ENCODE measurements at places on chromosomes 11 and 22. TPM values are rescaled to one million over a fixed set of nuclear protein-coding genes. Genes with fewer than 3 reads are reported as not detected.
A peak's percentile ranks its signal among the peaks of the same experiment; 100 is the strongest.

- DNase-seq = peak; percentile 32
These were observed 28.3 kb downstream of the SLC1A2 start for GRCh38 chr11:35390737-35391682.

SMIM38 gene
- 0.55 TPM for polyA plus RNA-seq

DNA sequence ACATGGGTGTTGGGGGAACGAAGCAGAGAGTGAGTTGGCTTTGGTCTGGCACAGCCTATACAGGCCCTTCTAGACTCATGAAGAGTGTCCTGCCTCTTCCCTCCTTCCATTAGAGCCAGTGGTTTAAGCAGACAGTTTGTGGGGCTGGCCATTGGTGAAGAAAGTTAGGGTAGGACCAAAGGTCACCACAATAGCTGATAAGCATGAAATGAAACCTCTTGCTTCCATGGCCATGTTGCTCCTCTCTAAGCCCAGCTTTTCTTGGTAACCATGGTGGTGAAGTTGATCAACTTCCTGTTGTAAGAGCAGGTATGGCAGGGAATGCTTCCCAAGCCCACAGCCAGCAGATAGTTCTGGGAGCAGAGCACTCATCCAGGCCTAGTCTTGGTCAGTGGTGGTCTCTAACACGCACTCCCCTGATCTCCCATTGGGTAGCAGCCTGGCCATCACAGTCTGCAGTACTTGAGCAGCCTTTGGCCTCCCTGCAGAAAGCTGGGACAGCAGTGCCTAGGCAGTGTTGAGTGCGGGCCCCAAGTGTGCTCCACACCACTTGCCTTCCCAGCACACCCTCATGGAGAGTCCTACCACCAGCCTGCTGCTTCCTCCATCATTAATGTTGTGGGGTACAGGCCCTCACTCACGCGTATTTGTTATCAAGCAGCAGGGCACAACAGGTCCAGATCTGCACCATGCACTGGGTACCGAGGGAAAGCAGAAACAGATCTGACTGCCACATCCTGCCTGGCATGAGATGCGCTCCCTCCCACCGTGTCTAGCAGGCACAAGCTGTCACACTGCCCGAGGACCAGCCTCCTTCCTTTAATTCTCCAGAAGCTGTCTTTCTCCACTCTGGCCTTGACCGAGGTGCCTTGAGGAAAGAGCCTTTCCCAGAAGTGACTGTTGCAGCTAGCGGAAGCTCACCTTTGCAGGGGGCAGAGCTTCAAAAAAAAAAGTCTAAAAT lies 65.8 kb upstream of the SUSD2 start:
- DNase-seq = no peak

DNA sequence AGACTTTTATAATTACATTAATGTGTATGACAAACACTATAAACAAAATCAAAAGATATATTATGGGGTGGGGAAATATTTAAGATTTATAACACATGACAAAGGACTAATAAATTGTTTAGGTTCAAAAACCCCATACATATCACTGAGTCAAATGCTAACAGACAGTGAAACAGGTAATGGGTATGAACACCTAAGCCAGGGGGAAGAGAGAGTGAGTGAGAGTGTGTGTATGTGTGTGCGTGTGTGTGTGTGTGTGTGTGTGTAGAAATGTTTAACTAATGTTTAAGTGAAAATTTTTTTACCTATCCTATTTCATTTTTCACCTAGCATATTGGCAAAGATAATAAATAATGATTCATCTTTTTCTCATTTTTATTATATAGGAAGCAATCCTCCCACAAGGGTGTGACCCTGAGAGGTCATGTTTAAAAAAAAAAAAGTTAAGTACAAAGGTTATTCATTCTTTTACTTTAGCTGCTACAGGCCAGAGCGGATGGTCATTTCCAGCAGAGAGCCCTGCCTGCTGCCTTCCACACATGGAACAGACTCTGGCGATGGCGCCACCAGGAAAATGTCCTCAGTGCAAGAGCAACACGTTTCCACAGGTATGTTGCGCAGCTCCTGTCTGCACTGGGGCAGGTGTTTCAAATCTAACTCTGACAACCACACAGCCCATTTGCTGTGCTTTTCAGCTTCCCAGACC lies 72.9 kb downstream of the PISD start:
- no peak for DNase-seq

- DNase-seq = no peak
These were observed 1.2 kb upstream of the CCDC86 start for GRCh38 chr11:60840470-60841430.

GRCh38 chr11:17936790-17937189 lies 76.1 kb downstream of the SERGEF start:
- DNase-seq = no peak

GRCh38 chr11:60982184-60982583 lies 10.7 kb downstream of the CD6 start:
- no peak for DNase-seq

GRCh38 chr22:47297261-47298016 lies 535.0 kb downstream of the TBC1D22A start:
- no peak for DNase-seq
